ENCODE measurements at places on chromosomes 12 and 14.

DNA sequence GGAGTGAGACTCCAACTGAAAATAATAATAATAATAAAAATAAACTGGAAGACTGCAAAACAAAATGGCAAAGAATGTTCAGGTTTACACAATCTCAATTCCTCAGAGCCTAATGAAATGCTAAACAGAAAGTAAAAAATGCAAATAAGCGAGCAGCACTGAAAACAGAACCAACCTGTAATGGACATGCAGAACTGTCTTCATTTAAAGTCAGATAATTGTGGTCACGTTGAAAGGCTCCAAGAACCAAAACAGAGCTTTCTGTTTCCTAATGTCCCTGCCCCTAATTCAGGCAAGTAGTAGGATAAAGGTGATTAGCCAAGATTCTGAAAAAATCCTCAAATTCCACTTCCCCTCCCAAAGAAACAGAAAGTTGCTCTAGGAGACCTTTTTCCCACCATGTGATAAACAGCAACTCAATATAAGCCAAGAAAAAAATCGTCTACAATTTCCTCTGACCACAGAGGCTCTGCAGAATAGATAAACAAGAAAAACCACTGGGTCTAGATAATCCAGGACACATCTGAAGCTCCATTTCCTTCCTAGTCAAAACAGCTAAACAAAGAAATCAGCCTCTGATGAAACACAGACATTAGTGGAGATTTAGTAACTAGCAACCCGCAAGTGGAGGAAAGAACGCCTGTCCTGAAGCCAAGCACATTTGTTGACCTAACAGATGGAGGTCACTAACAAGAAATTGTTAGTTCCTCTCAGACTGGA, 3.0 kb downstream of the MIS18BP1 start:
- peak; percentile 95 for DNase-seq

- peak; percentile 49 for DNase-seq
Observed at GRCh38 chr12:6684609-6685008, 4.6 kb downstream of the ZNF384 start.

DNA sequence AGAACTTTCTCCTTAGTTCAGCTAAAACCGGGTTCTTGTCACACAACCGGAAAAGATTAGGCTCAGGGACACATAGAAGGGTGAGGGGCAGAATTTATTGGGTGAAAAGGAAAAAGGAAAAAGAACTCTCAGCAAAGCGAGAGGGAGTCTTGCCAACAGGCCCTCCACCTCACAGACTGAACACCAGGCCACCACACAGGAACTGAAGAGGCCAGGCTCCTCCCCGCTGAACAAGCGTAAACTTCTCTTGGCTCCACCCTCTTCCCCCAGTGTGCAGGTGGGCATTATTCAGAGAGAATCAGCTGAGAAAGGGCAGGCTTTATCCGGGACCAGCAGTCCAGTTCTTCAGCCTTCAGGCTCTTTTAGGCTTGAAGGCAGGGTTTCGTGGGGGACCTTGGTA, 125.6 kb upstream of the FGD4 start:
- no peak for DNase-seq

DNA sequence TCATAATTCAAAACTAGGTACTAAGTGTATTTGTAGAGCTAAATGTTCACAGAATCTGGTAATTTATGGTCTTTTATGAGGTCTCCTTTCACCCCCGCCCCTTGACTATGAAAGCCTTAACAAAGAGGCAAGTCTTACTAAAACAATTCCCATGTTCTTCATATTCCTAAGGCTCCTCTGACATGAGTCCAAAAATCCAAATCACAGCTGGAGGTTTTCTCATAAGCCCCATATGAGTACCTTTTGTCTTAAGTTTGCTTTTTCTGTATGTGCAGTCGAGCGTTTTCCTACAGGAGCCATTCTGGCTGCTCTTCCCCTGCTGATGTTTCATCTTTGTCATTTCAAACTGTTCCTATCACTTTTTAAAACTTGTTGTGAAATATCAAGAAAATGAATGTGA, 55.2 kb downstream of the SIX1 start:
- DNase-seq = no peak

GRCh38 chr12:92582475-92582874, 120.3 kb upstream of the PLEKHG7 start:
- DNase-seq = no peak

- no peak for DNase-seq
Observed at GRCh38 chr14:96576937-96577336, 74.8 kb downstream of the PAPOLA start.

- DNase-seq = no peak
Observed at GRCh38 chr12:13962699-13963098, 18.7 kb downstream of the GRIN2B start.

DNA sequence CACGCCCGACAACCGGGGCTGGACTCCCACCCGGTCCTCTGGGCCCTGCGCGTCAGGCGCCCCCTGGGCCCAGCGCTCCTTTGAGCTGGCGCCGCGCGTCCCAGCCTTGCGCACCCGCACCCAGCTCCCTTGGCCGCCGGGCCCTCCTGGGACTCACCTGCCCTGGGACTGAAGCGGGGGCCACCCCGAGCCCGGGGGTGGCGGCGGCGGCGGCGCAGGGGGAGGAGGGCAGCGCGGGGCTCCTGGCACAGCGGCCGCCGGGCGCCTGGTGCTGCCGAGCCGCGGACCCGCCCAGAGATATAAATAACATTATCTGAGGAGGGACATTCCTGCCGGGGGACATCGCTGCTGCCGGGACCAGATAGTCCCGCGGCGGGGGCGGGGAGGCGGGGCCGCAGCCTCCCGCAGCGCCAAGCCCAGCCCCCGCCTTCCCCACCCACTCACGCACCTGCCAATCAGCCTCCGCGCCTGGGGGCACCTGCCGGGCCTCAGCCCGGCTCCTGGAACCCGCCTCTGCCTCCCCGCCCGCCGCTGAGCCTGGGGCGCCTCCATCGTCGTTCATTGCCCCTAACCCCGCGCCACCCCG, at the start of gene SPTB:
Gene SPTB (minus strand): TSS at position 273 of the 586 bp plus-strand sequence. CDS start 56,813 bp downstream, outside the sequence.
- DNase-seq = peak; percentile 63

DNA sequence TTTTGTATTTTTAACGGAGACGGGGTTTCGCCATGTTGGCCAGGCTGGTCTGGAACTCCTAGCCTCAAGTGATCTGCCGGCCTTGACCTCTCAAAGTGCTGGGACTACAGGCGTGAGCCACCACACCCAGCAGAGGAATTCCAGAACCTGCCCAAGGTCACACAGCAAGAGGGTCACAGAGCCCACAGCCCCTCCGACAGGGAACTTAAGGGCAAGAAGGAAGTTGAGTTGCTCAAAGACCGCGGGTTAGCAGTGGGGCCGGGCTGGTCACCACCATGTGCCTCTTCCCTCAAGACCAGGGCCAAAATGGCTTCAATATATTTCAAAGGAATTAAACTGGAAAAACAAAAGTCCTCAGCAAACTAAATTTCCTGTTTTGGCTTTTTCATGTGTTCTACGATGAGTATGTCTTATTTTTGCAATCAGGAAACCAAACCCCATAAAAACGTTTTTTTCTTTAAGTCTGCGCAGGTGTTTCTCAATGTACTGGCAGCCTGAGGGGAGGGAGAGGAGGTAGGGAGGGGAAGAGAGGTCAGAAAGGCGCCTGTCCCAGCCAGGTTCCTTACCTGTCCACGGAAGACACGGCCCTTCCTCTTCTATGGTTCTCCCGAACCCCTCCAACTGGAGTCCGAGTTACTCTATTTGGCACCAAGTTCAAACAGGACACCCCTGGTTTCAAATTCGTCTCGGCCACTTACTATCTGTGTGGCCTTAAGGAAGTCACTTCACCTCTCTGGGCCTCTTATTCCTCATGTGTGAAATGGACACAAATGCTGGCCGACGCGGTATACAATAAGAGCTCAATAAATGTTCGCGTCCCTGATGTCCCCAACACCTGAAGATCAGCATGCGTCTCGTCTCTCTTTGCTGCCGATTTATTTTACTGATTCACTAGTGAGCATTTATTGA, 778 bp downstream of the SLC8B1 start:
- no peak for DNase-seq

GRCh38 chr14:23127861-23128260, 8.8 kb upstream of the CEBPE start:
- DNase-seq = no peak

DNA sequence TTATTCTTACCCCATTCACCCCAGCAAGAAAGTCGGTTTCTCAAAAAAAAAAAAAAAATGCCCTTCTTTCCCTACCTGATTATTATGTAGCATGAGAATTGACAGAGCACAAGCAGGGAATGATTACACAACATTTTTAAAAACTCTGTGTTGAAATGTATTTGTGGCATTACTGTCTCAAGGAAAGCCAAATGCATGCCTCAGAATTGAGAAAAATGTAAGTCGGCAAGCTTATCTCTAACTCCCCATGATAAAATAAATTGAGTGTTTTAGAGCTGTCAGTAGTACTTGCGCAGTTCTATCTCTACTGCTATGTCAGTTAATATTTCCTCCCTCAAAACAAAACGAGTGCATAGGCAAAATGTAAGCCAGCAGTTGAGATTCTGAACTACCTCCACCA, 25.7 kb downstream of the ANO4 start:
- no peak for DNase-seq

DNA sequence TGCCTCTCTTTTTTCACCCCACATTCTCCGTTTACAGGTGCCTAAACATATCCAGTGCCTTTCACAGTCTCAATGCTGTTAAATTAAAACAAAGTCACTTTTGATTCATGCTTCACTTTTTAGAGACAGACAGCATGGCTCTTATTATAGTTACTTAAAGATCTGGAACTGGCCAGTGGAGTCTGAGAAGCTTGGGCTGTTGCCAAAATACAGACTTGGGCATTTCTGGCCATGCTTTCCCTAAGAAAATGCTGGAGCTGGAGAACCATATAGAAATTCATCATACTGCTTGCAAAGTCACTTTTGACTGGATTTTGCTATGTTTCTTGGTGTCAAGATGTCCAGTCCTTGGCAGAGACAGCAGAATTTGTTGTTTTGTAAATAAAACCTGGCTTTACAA, 12.2 kb upstream of the GPR68 start:
- peak; percentile 20 for DNase-seq

DNA sequence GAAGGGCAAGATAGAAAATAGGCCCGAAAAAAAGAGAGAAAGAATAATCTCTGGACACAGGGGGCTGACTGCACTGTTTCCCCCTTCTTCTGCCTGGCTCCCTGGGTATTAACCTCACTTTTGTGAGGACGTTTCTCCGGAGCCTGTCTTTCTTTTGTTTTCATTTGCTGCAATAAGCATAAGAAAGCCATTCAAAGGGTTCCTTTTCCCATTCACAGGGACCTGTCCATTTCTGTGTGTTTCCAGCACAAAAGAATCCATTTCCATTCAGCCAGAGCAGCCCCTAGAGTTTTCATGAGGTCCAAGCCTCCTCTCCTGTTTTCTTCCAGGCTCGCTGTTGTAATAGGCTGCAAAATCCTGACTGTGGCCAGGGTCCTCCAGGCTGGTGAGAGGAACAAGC, 16.8 kb downstream of the PLXNC1 start:
- DNase-seq = no peak

GRCh38 chr12:23421556-23421955, 527.9 kb downstream of the SOX5 start:
- no peak for DNase-seq

- DNase-seq = no peak
Observed at GRCh38 chr14:68879841-68880575, 87.1 kb upstream of the ZFP36L1 start.

DNA sequence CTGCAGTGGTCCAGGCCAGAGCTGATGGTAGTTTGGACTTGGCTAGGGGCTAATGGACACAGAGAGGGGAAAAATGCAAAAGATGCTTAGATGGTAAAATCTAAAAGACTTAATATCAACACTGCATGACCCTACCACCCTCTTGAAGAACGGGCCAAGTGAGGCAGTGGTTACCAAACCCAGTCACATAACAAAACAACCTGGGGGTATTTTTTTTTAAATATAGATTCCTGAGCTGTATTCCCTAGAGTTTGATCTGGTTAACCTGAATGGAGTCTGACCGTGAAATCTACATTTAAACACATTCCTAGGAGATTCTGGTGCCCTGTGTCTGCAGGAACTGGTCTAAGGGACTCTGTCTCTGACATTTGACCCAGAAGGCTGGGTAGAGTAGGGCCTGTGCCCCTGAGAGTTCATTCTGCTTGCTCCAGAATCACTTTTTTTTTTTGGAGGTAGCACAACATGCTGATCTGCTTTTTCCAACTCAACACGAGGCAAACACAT, 15.7 kb downstream of the ABHD4 start:
- DNase-seq = no peak

DNA sequence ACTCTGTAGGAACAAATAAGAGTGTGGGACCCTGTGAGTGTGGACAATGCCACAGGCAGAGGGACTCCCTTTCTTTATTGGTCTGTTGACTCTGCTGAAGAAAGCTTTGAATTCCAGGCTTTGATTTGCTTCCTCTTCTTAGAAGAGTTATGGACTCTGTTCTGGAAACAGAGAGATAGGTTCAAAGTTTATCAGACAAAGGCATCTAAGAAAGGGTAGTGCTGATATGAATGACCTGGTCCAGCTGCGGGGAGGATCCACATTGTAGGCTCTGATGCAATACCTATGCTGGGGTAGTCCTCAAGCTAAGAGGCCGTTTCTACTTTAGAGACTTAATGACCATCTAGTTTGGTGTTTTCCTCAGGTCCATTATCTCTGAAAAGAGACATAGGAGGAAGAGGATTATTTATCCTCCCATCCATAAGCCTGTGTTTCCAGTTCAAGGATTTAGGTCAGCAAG, 10.7 kb upstream of the IKZF4 start:
- no peak for DNase-seq

GRCh38 chr12:118357257-118358007, 15.3 kb downstream of the TAOK3 start:
- DNase-seq = peak; percentile 78

DNA sequence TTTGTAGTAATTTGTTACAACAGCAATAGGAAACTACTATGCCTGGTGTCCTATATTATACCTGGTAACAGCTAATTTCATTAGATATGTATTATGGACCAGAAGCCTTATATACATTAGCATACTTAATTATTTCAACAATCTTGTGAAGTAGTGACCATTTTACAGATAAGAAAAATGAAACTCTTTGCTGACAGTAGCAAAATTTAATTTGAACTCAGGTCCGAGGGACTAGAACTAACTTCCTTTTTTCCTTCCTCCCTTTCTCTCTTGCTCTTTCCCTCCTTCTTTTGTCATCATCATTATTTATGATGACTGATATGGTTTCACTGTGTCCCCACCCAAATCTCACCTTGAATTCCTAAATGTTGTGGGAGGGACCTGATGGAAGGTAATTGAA, 482.0 kb downstream of the SNAPC1 start:
- no peak for DNase-seq

DNA sequence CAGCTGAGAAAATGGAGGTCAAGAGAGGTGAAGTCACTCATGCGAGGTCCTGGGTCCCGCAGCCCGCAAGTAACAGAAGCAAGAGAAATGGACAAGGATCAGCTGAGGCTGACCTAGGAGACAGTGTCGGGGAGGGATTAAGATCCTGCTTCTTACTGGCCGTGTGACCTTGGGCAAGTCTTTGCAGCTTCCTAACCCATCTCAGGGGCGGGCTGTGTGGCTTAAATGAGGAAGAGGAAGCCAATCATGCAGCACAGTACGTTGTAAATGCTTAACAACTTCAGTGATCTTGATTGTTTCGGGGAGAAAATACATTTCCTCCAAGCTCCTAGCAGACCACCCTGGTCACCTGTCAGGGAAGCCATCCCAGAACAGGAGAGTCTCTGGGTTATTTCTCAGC, 7.1 kb upstream of the PGF start:
- DNase-seq = no peak

GRCh38 chr12:71230542-71230941, 72.7 kb upstream of the TSPAN8 start:
- DNase-seq = no peak

- DNase-seq = peak; percentile 35
Observed at GRCh38 chr12:74021937-74022336, 515.7 kb upstream of the ATXN7L3B start.
